ENCODE measurements at places on chromosomes 11 and 22. TPM values are rescaled to one million over a fixed set of nuclear protein-coding genes. Genes with fewer than 3 reads are reported as not detected.

Gene CNTF
- 2.4 TPM for total RNA-seq

Gene CALCA
- not detected for total RNA-seq

Gene CD3D
- 1.5 TPM for total RNA-seq

Gene RIC3
- 33.2 TPM for total RNA-seq

Gene ACR
- total RNA-seq, result not detected

Gene ZW10
- 9.8 TPM for total RNA-seq

Gene DDTL
- total RNA-seq, result 3.4 TPM

Gene AGBL2
- total RNA-seq, result 1.2 TPM

Gene DNHD1
- total RNA-seq, result 2.9 TPM

Gene E2F8
- not detected for total RNA-seq

Gene SUSD2
- 5.0 TPM for total RNA-seq

Gene SSH3
- 33.9 TPM for total RNA-seq

Gene C22orf42
- not detected for total RNA-seq

Gene CHADL
- total RNA-seq, result 12.6 TPM

Gene ARHGAP20
- total RNA-seq, result 34.6 TPM

Gene GRAP2
- 1.5 TPM for total RNA-seq

Gene TAF6L
- total RNA-seq, result 13.2 TPM

Gene OR8D1
- total RNA-seq, result not detected

Gene CBLIF
- not detected for total RNA-seq

Gene OR56A3
- not detected for total RNA-seq

Gene RFPL3
- total RNA-seq, result not detected

Gene MRGPRF
- total RNA-seq, result 178 TPM

Gene SLC6A5
- total RNA-seq, result not detected

Gene ANKK1
- total RNA-seq, result not detected

Gene SCGB1A1
- not detected for total RNA-seq

Gene LRP4
- total RNA-seq, result 9.8 TPM

Gene CNGA4
- total RNA-seq, result 0.73 TPM

Gene RHOD
- total RNA-seq, result 29.7 TPM

Gene DEFB131B
- total RNA-seq, result not detected

Gene ZBED5
- 43.5 TPM for total RNA-seq

Gene PKDREJ
- not detected for total RNA-seq

Gene ZNF214
- total RNA-seq, result 4.0 TPM

Gene ADM
- 70.5 TPM for total RNA-seq

Gene KDM4E
- total RNA-seq, result not detected

Gene NDUFC2
- total RNA-seq, result 68.9 TPM

Gene EMID1
- total RNA-seq, result 0.31 TPM

Gene UPK2
- not detected for total RNA-seq

Gene KRTAP5-11
- not detected for total RNA-seq

Gene SLC37A2
- total RNA-seq, result 4.9 TPM

Gene OSBP2
- total RNA-seq, result 3.5 TPM

Gene OR5M3
- total RNA-seq, result not detected

Gene OR51B5
- not detected for total RNA-seq

Gene SYCE3
- total RNA-seq, result not detected

Gene NRIP3
- 2.9 TPM for total RNA-seq

Gene NLRP10
- total RNA-seq, result not detected

Gene SLC15A3
- total RNA-seq, result 21.0 TPM

Gene MED19
- 10.4 TPM for total RNA-seq

Gene SMC1B
- total RNA-seq, result not detected

Gene FAM181B
- 0.81 TPM for total RNA-seq

Gene ALDH3B1
- 6.4 TPM for total RNA-seq

Gene RASL10A
- total RNA-seq, result not detected

Gene ASRGL1
- 15.6 TPM for total RNA-seq

Gene C11orf97
- not detected for total RNA-seq

Gene ARFGAP3
- 40.6 TPM for total RNA-seq

Gene RANBP1
- 115 TPM for total RNA-seq

Gene DSCAML1
- total RNA-seq, result 0.93 TPM

Gene VSIG2
- total RNA-seq, result 1.2 TPM

Gene TRIM22
- total RNA-seq, result 32.3 TPM

All from gastroesophageal sphincter (tissue), 4 donors.